Activated CD4-positive, alpha-beta T cell treated with anti-CD3 and anti-CD28 coated beads for 36 hours (primary cell): ENCODE measurements at places on chromosomes 11 and 22.
A peak's percentile ranks its signal among the peaks of the same experiment; 100 is the strongest.

DNA sequence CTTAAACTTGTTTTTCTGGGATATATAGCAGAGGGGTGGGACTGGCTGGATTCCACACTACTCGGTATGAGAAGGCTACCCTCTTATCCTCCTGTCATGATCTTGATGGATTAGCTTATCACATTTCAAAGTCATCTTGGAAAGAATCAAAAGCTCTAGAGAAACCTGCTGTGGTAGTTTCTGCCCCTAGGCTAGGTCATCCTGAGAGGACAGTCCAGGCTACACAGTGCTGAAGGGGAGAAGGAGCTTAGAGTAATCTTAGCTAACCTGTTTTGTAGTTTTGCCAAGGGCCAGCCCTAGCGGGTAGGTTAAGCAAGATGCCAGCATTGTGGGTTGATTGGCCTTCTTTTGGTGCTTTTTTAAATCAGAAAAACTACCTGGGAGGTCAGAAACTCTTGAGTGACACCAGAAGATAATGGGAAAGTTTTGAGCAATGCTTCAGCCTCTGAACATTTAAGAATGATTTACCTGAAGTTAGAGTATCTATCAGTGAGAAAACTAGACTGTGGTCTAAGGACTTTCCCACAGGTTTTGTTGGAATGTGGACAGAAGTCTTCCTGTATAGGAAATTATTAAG is 21.3 kb downstream of the PIWIL4 start:
- no peak for DNase-seq

DNA sequence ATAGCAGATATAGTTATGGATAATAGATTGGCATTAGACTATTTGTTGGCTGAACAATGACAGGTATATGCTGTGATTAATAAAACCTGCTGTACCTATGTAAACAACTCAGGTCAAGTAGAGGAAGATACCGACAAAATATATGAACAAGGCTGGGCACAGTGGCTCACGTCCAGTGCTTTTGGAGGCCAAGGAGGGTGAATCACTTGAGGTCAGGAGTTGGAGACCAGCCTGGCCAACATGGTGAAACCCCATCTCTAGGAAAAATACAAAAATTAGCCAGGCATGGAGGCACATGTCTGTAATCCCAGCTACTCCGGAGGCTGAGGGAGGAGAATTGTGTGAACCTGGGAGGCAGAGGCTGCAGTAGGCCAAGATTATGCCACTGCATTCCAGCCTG is 14.0 kb upstream of the CHKA start:
- no peak for DNase-seq

DNA sequence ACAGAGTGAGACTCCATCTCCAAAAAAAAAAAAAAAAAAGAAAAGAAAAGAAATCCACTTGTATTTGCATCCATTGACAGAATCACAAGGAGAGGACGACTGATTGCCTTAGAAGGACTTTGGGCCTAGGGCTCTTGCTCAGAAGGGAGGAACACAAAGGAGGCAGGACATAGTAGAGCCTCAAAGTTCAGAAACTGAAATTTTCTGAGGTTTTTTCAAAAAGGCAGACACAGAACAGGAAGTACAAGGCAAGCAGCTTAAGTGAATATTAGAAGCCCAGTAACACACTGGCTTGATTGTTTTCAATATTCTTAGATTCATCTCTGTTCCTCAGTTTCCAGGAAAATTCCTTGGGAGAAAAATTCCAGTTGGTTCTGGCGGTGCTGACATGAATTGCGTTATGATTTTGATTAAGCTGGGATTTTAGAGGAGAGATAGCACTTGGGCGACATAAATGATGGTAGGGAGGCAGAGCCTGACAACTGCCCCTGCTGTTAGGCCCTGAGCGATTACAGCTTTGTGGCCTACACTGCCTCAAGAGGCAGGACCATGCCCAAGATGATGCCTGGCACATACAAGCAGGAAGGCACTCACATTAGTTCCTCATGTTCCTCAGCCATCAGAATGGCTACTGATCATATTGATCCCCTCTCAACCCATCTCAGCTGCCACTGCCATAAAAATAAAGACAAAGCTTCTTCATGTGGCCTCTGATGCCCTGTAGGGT is 15.3 kb downstream of the CLPB start:
- no peak for DNase-seq

GRCh38 chr11:113896156-113896879 is 8.3 kb upstream of the HTR3B start:
- peak; percentile 52 for DNase-seq

GRCh38 chr11:132493801-132494200 is 1038.5 kb downstream of the OPCML start:
- DNase-seq, result no peak

GRCh38 chr11:115887727-115888126 is 383.5 kb upstream of the CADM1 start:
- no peak for DNase-seq

GRCh38 chr11:69499186-69499917 is 17.9 kb downstream of the LINC01488 start:
- no peak for DNase-seq

GRCh38 chr11:3056296-3057068 is 741 bp downstream of the CARS1 start:
- DNase-seq, result peak; percentile 61

- DNase-seq, result no peak
Measured at GRCh38 chr22:39244496-39245129, at the start of gene PDGFB. TSS of gene PDGFB (minus strand) at chr22:39244982. CDS start at chr22:39243963, 1,019 bp downstream.

DNA sequence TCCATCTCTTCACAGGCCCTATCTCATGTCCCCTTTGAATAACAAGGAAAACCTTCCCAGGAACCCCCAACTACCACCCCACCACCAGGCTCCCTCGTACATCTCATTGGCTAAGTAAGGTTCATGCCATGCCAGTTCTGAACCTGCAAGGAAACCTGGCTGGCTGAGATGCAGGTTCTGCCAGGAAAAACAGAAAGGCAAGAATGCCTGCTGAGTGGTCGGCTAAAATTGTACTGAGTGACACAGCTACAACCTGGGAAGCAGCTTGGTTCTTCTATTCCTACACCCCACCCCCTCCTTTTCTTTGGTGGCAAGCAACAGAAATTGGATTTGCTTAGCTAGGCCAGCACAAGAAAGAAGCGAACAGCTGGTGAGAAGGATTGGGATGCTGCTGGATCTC is 36.1 kb upstream of the TSPAN18 start:
- DNase-seq, result no peak

DNA sequence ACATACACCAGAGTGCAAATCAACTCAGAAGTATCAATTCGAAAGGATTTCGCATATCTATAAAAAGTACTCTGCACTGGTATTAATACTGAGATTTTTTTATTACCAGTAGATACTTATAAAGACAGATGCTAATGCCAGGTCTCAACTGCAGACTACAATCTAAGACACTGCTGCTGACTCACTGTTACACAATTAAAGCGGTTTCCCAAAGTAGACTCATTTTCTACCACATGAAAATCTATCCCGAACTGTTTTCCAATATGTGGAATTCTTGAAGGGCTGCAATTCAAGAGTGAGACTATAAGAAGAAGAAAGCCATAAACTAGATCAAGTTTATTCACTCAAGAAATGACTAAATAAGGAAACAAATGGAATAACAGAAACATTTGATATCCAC is 57.2 kb upstream of the ARHGAP32 start:
- no peak for DNase-seq

DNA sequence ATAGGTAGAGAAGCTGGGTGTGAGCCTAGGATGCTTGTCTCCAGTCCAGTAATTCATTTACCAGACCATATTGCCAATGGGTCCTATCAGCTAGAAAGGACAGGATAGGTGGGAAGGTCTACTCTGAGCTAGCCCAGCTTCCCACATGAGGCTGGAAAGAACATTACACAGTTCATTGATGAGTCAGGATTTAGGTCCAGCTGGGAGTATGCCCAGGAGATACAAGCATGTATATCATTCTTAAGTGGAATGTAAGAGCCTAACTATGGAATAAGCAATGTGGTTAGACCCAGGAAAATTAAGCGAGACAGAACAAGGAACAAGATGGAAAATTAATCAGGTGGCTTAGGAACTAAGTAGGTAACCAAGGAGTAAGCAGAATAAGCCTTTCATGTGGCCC is 59.0 kb upstream of the TBCEL start:
- no peak for DNase-seq

GRCh38 chr11:65663639-65664200 is 1.0 kb upstream of the RELA start:
- peak; percentile 71 for DNase-seq

GRCh38 chr11:44418456-44418830 is 108.5 kb upstream of the ALX4 start:
- DNase-seq, result no peak

DNA sequence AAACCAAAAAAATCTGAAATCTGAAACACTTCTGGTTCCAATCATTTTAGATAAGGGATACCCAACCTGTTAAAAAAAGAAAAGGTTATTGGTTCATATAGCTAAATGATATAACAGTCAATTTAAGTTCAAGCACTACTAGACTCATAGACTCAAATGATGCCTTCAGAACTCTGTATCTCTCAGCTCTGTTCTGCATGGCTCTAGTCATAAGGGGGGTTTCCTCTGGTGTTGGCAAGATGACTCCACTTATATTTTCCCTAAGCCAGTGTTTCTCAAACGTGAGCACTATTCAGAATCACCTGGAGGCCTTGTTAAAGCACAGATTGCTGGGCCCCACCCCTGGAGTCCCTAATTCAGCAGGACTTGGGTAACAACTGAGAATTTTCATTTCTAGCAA is 11.5 kb upstream of the RRAS2 start:
- DNase-seq, result no peak

GRCh38 chr22:33126881-33127280 is 68.7 kb upstream of the SYN3 start:
- DNase-seq, result no peak

DNA sequence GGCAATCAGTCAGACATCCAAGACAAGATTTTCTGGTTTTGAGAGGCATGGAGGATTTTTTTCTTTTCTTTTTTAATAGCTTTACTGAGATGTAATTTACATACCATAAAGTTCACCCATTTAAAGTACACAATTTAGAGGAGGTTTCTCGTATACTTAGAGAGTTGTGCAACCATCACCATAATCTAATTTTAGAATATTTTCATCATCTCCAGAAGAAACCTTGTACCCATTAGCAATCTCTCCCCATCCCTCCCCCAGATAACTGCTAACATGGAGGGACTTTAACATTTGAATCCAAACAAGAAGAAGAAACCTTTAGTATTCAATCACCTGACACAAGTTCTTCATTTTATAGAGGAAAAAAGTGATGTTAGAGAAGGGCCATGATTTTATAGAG is 83.6 kb downstream of the CLPB start:
- DNase-seq, result no peak

DNA sequence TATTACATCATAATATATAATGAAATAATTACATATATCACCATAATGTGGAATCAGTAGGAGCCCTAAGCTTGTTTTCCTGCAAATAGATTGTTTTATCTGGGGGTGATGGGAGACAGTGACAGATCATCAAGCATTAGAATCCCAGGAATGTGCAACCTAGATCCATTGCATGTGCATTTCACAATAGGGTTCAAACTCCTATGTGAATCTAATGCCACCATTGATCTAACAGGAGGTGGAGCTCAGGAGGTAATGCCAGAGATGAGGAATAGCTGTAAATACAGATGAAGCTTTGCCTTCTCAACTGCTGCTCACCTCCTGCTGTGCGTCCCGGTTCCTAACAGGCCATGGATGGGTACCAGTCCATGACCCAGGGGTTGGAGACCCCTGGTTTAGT is 63.8 kb upstream of the CHORDC1 start:
- no peak for DNase-seq

GRCh38 chr11:3190600-3190999 is 25.5 kb upstream of the OSBPL5 start:
- no peak for DNase-seq

DNA sequence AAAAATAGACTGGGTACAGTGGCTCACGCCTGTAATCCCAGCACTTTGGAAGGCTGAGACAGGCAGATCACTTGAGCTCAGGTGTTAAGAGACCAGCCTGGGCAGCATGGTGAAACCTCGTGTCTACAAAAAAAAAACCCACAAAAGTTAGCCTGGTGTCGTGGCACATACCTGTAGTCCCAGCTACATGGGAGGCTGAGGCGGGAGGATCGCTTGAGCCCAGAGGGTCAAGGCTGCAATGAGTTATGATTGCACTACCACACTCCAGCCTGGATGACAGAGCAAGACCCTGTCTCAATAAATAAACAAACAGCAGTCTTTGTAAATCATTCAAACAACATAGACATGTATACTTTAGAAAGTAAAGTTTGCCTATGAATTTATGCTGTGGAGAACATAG is 2.5 kb downstream of the MOV10L1 start:
- no peak for DNase-seq

- DNase-seq, result no peak
Measured at GRCh38 chr11:105740164-105740903, 130.5 kb downstream of the GRIA4 start.

GRCh38 chr11:20010851-20011225 is 149.4 kb downstream of the DBX1 start:
- no peak for DNase-seq

- peak; percentile 61 for DNase-seq
Measured at GRCh38 chr11:35714882-35715627, 52.5 kb downstream of the TRIM44 start.

GRCh38 chr11:125393331-125393730 is 102.7 kb downstream of the FEZ1 start:
- DNase-seq, result no peak

DNA sequence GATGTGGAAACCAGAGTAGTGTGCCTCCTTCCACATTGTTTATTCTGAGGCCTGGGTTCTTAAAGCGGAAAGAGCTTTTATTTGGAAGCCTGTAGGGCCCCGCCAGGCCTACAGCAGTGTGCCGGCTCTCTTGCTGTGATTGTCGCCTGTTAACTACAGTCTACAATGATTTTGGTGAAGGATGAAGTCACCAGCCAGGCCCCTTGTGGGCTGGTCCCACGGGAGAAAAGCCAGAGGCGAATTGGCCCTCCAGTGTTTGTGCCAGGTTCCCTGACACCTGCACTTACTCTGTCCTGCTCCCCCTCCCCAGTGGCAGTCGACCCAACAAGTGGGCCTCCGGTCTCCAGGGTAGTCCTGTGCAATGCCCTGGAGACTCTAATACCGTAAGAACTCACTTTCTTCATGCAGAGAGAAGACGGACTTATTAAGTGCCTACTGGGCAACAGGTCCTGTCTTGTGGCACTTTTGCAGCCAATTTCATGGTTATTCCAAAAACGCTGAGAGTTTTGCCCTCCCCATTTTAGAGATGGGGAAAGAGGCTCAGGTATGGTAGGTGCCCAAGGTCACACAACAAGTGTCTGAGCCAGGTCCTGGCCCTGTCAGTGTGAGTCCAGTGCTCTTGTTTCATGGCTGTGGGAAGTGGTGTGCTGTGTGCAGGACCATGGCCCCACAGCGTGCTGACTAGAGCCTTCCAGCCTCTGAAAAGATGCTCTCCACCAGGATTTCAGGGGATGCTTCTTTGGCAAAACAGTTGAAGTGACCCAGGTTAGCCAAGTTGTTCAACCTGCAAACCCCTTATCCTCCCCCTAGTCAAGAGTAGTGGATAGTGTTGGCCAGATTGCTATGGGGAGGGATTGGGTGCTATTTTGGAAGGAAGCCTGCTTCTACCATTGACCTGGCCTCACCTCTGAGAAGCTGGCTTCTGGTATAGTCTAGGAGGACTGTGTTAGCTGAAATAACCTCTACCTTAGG is 1.4 kb downstream of the MICAL2 start:
- no peak for DNase-seq

GRCh38 chr11:75668451-75669297 is at the start of gene MAP6:
TSS of gene MAP6 (minus strand) at chr11:75669038. CDS start at chr11:75668369, 669 bp downstream.
- peak; percentile 59 for DNase-seq
